ENCODE measurements at places on chromosomes 12 and 14.
A peak's percentile ranks its signal among the peaks of the same experiment; 100 is the strongest.

DNA sequence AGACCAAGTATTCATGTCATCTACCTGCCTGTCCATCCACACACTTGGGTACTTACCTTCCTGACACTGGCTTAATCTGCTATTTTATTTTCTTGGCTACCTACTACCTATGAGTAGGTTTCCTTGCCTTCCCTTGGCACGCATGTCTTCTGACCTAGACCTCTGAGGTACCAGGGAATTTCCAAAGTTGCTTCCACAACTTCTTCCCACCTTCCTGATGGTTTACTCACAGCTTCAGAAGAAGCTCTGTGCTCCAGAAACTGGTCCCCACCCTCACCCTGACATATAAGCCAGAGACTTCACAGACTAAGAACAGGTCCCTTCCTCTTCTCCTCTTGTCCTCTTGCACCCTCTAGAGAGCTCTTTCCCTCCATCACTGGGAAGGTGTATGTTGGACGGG, 35.7 kb upstream of the DDX11 start:
- H3K27ac ChIP-seq = no peak overlapping the region
- no peak overlapping the region for H3K4me3 ChIP-seq
- no peak for DNase-seq
- H3K4me1 ChIP-seq = no peaks in the 10 kb centered on the region

DNA sequence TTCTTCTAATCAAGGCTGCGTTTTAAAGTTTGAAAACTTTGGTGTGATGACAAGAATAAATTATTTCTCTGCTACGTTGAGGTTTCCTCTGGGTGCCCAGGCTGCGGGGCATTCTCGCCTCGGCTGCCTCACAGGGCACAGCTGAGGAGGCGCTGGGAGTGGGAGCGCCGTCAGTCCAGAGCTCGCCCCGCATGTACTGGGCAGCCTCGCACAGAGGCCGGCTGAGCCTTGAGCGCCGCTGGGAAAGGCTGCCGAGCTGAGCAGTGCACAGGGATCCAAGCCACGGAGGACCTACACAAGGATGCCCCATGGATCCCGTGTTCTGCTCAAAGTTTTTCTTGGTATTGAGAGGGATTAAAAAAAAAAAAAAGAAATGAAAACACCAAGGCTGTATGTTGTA, 11.6 kb downstream of the RFX4 start:
- no peak overlapping the region for H3K4me3 ChIP-seq
- H3K4me1 ChIP-seq = no peaks in the 10 kb centered on the region
- H3K27me3 ChIP-seq = peaks cover 20% of the 10 kb centered on the region
- no peak overlapping the region for H3K27ac ChIP-seq
- no peaks in the 10 kb centered on the region for H3K36me3 ChIP-seq

DNA sequence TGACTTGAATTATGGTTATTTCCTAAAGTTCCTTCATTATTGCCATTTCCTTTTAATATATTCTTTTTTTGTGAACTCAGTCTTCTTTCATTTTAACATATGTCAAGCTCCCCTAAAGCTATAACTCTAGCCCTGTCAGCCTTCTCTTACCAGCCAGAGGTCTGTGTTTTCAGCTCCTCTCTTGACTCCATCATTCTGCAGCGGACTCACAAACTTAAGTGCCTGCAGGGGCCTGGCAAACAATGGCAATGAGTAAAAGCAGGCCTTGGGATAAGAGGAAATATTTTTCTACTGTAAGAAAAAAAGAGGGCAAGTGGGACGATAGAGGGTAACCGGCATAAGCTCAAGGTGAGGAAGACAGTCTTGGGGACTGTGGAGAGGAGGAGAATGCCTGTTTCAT, 424.5 kb upstream of the RGS6 start:
- H3K4me1 ChIP-seq = peaks cover 7% of the 10 kb centered on the region
- peak overlapping the region; percentile 71 for H3K27ac ChIP-seq
- no peak for DNase-seq
- H3K4me3 ChIP-seq = no peak overlapping the region
- H3K27me3 ChIP-seq = no peaks in the 10 kb centered on the region
- no peaks in the 10 kb centered on the region for H3K36me3 ChIP-seq

DNA sequence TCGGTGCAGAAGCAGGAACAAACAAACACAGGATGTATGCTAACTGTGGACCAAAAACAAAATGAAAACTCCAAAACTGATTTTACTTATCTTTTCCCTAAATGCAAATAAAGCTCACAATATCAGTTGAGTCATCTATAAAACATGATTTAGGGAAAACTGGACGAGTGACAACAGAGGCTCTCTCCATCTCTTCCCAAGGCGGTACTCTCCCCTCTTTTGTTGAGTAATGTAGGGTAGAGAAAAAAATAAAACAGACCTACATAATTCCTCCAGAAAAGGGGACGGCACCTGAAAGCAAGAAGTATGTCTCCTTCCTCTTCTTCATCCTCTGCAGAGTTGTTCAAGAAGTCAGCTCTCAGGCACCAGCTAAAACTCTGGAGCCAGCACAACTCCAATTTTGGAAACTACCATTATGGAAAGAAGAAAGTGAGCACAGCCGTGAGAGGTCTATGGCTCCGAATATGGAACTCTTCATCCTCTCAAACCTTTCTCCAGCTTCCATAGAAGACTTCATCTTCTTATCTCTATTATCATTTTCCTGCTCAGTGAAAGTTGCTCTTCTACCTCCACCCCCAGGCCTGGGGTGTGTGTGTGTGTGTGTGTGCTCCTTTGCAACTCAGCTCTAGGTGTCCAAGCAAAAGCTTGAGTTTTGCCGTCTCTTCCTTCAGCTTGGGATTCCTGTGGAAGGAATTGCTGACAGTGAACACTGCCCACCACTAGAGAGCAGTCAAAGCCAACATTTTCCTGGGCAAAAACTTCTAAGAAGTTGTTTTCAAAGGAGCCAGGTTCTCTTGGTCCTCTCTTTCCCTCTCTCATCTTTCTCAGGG, 155.4 kb downstream of the DIO2 start:
- H3K36me3 ChIP-seq = no peaks in the 10 kb centered on the region
- H3K4me1 ChIP-seq = no peaks in the 10 kb centered on the region
- no peak overlapping the region for H3K4me3 ChIP-seq
- H3K27me3 ChIP-seq = no peaks in the 10 kb centered on the region

GRCh38 chr12:46148327-46149078, 120.3 kb downstream of the SLC38A1 start:
- no peaks in the 10 kb centered on the region for H3K27me3 ChIP-seq
- no peaks in the 10 kb centered on the region for H3K36me3 ChIP-seq
- no peaks in the 10 kb centered on the region for H3K4me1 ChIP-seq
- no peak for DNase-seq
- H3K4me3 ChIP-seq = no peak overlapping the region

- H3K27me3 ChIP-seq = no peaks in the 10 kb centered on the region
- H3K27ac ChIP-seq = no peak overlapping the region
- peaks cover 42% of the 10 kb centered on the region for H3K4me1 ChIP-seq
- H3K4me3 ChIP-seq = no peak overlapping the region
- no peak for DNase-seq
Measured at GRCh38 chr12:57130941-57131340, 2.7 kb downstream of the LRP1 start.

DNA sequence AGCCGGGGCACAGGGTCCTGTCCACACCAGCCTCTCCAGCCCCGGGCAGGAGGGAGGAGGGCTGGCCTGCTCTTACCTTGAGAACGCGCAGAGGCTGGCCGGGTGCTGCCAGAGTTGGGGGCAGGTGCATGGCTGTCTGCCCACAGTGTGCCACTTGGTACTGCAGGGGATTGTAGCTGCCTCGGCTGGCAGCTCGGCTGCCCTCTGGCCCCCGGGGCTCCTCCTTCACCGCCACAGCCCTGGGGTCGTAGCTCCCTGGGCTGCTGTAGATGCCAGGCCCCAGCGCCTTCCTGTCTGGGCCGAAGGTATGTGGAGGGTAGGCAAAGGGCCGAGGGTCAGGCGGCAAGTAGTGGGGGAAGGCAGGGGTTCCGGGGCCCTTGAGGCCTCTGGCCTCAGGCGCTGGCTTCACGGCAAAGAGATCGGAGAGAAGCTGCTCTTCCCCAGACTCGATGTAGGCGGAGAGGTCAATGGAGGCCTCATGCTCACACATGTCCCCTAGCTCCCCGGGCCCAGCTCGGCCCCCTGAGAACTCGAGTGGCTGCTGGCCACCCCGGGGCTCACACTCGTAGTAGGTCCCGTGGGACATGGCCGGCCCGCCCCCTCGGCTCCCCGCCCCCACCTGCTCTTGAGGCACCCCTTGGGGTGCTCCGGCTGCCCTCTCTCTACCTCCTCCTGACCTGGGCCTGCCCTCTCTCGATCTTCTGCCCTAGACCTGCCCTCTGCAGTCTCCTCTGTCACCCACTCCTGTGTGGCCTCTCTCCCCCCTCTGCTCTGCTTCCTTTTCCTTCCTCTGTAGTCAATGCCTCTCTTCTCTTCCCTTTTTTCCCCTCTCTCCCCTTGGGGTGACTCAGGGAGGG, at the start of gene CEBPE:
CEBPE (minus strand) TSS at position 750 of the 857 bp plus-strand sequence; CDS start at position 586, 164 bp downstream.
- no peak for DNase-seq
- no peaks in the 10 kb centered on the region for H3K4me1 ChIP-seq
- no peaks in the 10 kb centered on the region for H3K36me3 ChIP-seq
- no peaks in the 10 kb centered on the region for H3K27me3 ChIP-seq
- no peak within 1 kb of the TSS for H3K4me3 ChIP-seq

- H3K4me3 ChIP-seq = no peak overlapping the region
- H3K27ac ChIP-seq = no peak overlapping the region
- H3K4me1 ChIP-seq = no peaks in the 10 kb centered on the region
- DNase-seq = no peak
Measured at GRCh38 chr14:76067536-76067935, 82.0 kb downstream of the IFT43 start.

DNA sequence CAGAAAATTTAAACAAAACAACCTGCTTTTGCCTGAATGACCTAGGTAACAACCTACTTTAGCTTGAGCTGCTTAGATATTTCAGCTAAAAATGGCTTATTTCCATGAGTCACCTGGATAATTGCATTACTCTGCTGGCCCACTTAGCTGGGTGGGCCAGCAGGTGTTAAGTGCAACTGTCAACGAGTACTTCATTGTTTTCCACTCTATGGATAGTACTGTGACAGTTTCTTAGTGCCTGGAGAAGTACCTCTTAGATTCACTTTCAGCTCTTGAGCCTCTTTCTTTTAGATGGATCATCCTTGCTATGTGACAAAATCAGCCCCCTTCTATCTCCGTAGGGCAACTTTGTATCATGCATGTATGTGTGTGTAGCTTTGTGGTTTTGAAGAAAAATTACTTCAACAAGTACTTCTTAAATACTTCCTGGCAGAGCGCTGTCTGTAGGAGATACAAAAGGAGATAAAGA, 368.2 kb upstream of the ATP2B1 start:
- H3K27ac ChIP-seq = no peak overlapping the region
- no peak overlapping the region for H3K4me3 ChIP-seq
- no peaks in the 10 kb centered on the region for H3K27me3 ChIP-seq
- no peak for DNase-seq
- no peaks in the 10 kb centered on the region for H3K36me3 ChIP-seq

GRCh38 chr12:114674251-114675047, 9.5 kb downstream of the TBX3 start:
- no peaks in the 10 kb centered on the region for H3K27me3 ChIP-seq
- peaks cover 21% of the 10 kb centered on the region for H3K36me3 ChIP-seq
- DNase-seq = no peak

- peak overlapping the region; percentile 51 for H3K27ac ChIP-seq
- DNase-seq = no peak
- no peak overlapping the region for H3K4me3 ChIP-seq
- H3K4me1 ChIP-seq = peaks cover 5% of the 10 kb centered on the region
- H3K27me3 ChIP-seq = no peaks in the 10 kb centered on the region
- H3K36me3 ChIP-seq = peaks cover 2% of the 10 kb centered on the region
Measured at GRCh38 chr14:32341947-32342846, 13.1 kb downstream of the AKAP6 start.

- H3K4me1 ChIP-seq = no peaks in the 10 kb centered on the region
- peaks cover 65% of the 10 kb centered on the region for H3K36me3 ChIP-seq
- no peak overlapping the region for H3K4me3 ChIP-seq
Measured at GRCh38 chr12:88063375-88063774, 34.2 kb upstream of the C12orf50 start.

- no peaks in the 10 kb centered on the region for H3K4me1 ChIP-seq
- H3K27me3 ChIP-seq = no peaks in the 10 kb centered on the region
- no peak for DNase-seq
- no peak overlapping the region for H3K27ac ChIP-seq
- H3K4me3 ChIP-seq = no peak overlapping the region
Measured at GRCh38 chr12:76410781-76411180, 62.6 kb upstream of the BBS10 start.

Data from SK-N-SH (cell line).